ENCODE measurements at places on chromosomes 12 and 14. TPM values are rescaled to one million over a fixed set of nuclear protein-coding genes. Genes with fewer than 3 reads are reported as not detected.

The CDC42BPB gene
- total RNA-seq = 122 TPM

GRCh38 chr14:95502381-95502950 lies 14.0 kb downstream of the SYNE3 start:
- no peak for DNase-seq

The ZFYVE26 gene
- total RNA-seq = 27.6 TPM

GRCh38 chr12:30485230-30485890 lies 210.3 kb downstream of the IPO8 start:
- no peak for DNase-seq

GRCh38 chr14:100256339-100256895 lies 17.5 kb downstream of the YY1 start:
- DNase-seq = no peak

The PAPOLA gene
- 148 TPM for total RNA-seq

The SOCS2 gene
- 45.1 TPM for total RNA-seq

The PSMC6 gene
- 99.7 TPM for total RNA-seq

GRCh38 chr14:29757711-29758233 lies 169.9 kb downstream of the PRKD1 start:
- DNase-seq = no peak

- DNase-seq = no peak
Observed at GRCh38 chr14:58002618-58003017, 136.7 kb upstream of the SLC35F4 start.

DNA sequence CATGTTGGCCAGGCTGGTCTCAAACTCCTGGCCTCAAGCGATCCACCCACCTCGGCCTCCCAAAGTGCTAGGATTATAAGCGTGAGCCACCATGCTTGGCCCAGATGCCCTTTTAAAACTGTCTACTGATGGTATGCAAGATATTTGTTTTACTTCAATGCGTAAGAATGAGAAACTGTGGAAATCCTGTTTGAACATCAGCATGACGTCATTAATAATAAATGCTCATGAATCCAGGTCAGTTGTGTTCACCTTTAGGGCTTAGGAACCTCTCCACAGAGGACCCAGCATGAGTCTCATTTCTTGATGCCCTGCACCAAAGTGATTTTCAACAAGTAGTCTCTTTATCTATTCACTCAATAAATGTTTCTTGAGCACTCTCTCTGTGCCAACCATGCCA lies 34.5 kb upstream of the FOS start:
- peak; percentile 29 for DNase-seq

DNA sequence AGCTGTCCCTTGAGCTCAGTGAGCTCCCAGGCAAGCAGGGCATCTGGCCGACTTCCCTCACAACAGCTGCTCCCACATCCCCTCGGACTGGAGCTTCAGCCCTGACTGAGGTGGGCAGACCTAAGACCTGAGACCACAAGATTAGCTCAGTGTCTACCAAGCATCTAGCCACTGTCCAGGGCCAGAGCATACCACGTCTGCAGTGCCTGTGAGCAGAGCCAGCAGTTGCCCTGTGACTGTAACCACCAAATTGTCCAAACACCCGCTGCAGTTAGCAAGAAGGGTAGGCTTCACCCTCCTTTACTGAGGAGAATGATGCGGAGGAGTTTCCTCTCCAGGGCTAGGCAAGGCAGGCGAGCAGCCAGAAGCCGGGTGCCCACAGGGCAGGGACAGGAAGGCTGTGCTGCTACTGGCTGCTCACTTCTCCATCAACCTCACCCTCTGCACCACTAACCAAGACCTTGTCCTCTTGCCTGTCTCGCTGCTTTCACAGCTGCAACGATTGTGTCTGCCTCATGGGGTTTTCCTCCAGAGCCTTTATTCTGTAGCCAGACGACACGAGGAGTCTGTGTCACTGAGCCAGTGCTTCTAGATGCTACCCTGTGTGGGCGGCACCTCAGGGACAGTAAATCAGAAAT lies 53.9 kb downstream of the ANAPC7 start:
- no peak for DNase-seq

DNA sequence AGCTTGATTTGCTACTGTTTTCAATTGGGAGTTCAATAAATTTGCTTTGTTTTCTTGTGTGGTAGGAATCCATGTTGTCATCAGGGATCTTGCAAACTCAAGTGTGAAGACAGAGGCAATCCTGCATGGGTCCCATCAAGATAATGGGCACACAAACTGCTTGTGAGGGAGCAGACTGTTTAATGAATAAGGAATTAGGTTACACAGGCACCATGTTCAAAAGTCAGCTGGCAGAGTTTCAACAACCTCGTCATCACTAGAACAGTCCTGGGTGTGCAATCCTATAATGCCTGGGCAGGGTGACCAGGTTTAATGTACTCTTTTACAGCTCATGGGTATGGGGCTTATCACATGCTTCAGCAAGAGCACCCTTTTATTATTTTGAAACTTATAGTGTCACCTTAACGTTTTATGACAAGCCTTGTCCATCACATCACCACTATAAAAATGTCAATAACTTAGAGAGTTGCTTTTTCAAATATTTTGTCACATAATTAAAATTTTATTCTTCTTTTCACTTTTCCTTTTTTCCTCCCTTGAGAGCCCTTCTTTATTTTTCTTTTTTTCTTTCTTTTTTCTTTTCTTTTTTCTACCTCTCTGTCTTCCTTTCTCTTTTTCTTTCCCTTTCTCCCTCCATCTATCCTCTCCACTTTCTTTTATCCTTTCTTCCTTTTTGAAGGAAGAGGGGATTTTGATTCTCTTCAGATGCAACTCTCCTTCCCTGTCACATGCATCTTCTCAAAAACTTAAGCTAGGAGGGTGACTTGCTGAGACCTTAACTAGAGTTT lies 252.2 kb upstream of the ATP2B1 start:
- DNase-seq = peak; percentile 23

DNA sequence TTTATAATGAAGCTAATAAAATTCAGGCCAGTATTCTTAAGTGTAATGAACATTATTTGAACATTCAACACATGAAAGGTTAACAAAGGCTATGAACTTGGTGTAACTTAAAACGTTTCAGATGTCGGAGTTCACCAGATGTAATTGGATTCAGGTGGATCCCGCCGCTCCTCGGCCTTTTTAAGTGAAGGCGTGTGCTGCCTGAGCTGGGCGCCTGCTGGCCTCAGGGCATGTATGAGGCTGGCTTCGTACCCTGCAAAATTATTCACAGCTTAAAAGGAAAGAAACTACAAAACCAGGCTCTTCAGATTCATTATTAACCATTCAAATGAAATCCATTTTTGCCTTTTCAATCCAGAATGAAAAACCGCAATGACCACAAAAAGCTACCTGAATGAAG lies 69.9 kb downstream of the WIF1 start:
- DNase-seq = no peak

The DACT1 gene
- 35.8 TPM for total RNA-seq

The ITGB7 gene
- under 0.01 TPM for total RNA-seq

The CCDC175 gene
- not detected for total RNA-seq

DNA sequence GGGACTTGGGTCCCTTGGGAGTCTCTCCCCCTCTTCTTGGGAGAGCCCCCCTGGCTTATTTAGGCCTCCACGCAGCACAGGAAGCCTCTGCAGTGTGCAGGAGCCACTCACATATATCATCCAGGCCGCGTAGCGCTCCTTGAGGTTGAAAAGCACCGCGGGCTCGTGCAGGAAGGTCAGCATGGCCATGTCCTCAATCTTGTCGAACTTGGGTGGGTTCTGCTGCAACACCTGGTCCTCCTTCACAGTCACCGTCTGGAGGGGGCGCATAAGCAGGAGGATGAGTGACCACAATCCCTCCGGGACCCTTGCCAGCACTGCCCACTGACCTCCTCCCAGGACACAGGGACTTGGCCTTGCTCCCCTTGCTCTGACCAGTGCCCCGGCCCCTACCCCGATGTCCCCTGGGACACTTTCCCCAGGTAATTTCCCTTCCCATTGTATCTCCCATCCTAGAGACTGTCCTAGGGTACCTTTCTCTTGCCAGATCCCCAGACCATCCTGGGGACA lies 2.5 kb downstream of the MYH6 start:
- no peak for DNase-seq

DNA sequence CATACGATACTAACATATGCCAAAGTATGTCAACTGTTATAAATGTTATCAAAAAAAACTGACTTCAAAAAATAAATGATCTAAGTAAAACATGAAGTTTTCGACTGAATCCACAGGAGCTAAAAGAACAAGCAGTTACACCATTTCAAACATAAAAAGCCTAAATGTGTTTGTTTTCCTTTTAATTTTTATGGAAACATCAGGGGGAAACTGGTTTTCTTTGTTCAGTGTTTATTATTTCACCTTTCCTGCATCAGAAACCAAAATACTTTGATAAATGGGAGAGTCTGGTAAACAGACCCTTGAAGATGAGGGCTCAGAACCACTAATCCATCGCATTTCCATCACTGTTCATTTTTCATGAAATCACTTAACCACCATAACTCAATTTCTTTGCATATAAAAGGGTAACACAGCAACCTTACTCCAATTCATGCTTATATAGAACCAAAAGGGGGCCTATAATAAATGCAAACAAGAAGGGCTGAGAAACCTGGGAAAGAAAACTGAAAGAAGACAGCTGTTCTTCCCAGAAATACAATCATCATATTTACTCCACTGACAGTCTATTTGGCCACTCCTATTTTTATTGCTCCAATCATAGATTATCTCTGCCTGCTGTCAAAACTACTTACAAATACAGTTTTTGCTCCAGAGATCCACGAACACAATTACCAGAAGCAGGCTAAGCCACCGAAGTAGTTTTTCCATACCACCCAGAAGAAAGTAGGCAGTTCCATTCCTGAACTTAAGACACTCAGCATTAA lies 17.0 kb downstream of the FGD6 start:
- peak; percentile 64 for DNase-seq

DNA sequence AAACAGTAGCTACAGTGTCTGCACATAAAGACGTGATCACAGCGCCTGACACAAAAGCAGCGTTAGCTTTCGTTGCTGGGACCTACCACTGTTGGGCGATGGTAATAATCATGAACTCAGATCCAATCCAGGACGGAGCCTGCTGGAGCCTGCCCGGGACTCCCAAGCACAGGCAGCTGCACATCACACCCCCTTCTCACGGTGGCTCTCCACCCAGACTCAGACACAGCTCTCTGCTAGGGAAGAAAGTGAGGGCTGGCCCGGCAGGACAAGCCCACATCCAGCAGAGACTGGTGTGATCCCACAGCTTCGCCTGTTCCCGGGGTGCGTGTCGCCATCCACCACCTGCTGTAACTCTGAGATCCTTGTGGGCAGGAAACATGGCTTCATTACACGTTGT lies 49.9 kb upstream of the FOXN3 start:
- DNase-seq = no peak

DNA sequence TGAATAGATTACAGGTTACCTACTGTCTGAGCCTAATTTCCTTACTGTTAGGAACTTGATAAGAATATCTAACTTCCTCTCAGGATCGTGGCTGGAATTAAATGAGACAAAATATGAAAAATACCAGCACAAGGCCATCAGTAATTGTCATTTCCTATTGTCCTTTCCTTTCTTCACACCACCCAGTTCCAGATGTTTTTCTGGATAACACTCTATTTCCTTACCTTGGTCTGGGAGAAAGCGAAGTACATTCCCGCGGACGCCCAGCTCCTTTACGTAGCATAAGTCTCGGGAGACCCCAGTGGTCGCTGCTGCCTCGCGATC lies 376 bp downstream of the GDF3 start:
- no peak for DNase-seq

- DNase-seq = no peak
Observed at GRCh38 chr12:4011597-4011996, 138.4 kb upstream of the PARP11 start.

DNA sequence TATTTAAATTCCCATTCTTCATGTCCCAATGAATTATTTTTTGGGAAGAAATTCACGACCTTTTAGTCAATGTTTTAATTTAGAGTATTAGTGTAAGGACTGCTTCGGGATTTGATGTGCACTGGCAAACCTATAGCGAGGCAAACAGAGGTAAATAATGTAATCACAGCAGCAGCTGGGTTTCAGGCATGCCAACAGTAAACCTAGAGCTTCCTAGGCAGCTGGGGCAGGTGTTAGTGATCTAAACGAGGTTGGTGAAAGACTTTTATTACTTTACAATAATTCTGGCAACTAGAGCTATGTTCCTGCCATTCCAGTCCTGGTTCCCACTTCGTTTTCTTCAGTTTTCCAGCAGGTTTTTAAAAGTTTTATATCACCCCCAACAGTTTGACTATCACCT lies 1036.4 kb upstream of the FOXG1 start:
- no peak for DNase-seq

The B4GALNT1 gene
- total RNA-seq = 5.2 TPM

The CD27 gene
- under 0.01 TPM for total RNA-seq

DNA sequence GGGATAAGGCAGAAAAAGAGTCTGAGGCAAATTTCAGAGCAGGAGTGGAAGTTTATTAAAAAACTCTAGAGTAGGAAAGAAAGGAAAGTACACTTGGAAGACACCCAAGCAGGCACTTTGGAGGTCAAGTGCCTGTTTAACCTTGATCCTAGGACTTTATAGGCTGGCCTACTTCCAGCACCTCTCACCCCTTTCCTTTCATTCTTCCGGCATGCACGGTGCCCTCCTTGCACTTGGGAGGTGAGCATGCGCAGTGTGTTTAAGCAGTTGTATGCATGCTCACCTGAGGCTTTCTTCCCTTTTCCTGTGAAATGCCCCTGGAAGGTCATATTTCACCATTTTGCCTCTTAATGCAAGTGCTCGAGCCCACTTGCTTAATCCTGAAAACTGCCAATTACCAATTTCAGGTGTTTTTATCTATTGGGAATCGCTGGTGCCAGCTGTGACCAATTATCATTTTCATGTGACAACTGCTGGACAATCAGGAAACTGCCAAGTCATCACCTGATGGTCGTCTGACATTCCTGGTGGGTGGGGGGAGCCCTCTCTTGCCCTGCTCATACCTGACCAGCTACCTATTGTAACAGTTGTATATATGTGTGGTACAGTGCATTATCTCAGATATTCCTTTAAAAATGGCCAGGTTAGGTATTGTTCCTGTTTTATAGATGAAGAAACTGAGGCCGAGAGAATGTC lies 53.5 kb downstream of the SUDS3 start:
- no peak for DNase-seq

The SYCP3 gene
- under 0.01 TPM for total RNA-seq

GRCh38 chr12:1544996-1545700 lies 49.2 kb downstream of the FBXL14 start:
- DNase-seq = peak; percentile 51

- no peak for DNase-seq
Observed at GRCh38 chr14:57375156-57375555, 15.2 kb upstream of the NAA30 start.

The CPNE6 gene
- not detected for total RNA-seq

- no peak for DNase-seq
Observed at GRCh38 chr14:67232066-67232465, 9.2 kb upstream of the PALS1 start.

The ARHGAP9 gene
- under 0.01 TPM for total RNA-seq
